Activated CD4-positive, alpha-beta T cell treated with anti-CD3 and anti-CD28 coated beads, Interleukin-2, Interleukin-4, amounts not matched to agents 100 ng/mL and 50 ng/mL, durations not matched to agents 16 hours and 8 hours (primary cell): ENCODE measurements at places on chromosomes 1 and 21.

DNA sequence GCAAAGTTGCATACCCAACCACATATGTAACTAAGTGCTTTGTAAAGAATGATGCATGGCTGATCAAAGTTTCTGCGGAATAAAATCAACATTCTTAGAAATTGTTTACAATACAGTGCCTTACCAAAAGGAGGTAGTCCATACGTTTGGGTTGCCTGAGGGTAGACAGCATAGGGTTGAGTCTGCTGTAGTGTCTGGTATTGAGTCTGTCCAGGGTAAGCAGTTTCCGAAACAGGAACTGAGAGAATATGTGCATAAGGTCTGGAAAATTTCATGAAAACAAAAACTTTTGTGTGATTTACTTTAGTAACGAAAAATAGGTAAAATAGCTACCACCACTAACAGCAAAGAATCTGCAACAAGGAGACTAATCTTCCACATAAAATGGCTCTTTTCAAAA, 53.0 kb downstream of the EYA3 start:
- no peak for DNase-seq

- no peak for DNase-seq
Measured at GRCh38 chr1:227317523-227318015, 723 bp downstream of the CDC42BPA start.

DNA sequence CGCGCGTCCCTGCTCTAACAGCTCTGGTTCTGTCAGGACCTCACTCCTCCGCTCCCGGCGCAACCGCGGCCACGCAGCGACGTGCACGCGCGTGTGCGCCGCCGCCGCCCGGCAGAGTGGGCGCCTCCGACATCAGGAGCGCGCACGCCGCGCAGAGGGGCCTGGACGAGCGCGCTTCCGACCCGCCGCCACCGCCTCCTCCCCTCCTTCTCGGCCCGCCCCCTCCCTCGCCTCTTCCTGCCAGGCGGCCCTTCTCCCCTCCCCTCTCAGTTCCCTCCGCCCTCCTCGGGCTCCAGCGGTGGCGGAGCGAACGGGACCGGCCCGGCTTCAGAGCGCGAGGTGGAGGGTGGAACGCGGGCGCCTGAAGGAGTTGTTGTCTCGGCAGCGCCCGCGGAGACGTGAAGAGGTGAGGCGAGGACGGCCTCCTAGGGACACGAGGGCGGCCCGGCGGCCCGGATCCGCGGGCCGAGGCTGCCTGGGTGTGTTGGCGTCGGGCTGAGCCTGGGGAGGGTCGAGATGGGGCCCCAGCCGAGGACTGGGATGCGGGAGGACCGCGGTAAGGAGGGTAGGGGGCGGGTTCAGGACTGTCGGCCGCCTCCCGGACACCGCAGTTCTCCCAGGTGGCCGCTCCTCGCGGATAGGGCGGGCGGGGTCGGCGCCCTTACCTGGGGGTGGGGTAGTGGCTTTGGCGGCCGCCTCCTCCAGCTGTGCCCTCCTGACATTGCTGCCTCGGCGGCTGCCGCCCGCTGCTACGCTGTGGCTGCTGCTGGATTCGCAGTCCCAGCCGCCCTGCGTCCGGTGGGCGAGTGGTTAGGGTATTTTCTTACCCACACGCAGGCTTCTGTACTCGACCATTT, at the start of gene RABGAP1L:
RABGAP1L (plus strand) TSS at position 269 of the 857 bp plus-strand sequence.
- peak; percentile 92 for DNase-seq

GRCh38 chr1:190170321-190170720, 307.3 kb downstream of the BRINP3 start:
- no peak for DNase-seq

- no peak for DNase-seq
Measured at GRCh38 chr1:230399321-230400006, 26.7 kb downstream of the PGBD5 start.

DNA sequence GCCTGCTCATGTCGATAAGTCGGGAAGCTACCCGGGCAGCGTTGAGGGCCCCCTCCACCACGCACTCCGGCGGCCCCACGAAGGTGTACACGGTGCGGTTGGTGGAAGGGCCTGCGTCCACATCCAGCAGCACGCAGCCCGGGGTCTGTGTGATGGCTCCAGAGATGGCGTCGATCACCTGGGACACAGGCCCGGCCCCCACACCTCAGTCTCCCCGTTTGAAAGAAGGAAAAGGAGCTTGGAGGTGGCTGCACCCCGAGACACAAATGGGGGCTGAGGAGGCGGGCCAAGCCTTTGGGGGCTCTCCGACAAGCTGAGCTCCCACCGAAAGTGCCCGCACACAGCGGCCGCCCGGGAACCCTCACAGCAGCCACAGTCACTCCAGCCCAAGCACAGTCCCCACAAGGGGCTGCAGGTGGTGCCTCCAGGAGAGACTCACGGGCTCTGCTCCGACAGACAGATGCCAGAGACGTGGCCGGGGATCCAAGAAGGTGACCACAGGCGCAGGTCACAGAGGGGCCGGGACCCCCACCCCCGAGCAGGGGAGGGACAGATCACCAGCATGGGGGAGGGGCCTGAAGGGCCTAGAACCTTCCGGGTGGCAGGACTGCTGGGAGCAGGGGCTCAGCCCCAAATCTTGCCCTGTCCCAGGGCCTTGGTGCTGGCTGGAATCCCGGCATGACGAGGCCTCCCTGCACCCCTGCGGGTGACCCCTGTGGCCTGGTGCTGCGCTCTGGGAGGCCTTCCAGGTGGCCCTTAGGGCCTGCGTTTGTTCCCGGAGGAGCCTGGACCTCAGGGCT, 1.0 kb downstream of the FTCD start:
- DNase-seq: no peak

DNA sequence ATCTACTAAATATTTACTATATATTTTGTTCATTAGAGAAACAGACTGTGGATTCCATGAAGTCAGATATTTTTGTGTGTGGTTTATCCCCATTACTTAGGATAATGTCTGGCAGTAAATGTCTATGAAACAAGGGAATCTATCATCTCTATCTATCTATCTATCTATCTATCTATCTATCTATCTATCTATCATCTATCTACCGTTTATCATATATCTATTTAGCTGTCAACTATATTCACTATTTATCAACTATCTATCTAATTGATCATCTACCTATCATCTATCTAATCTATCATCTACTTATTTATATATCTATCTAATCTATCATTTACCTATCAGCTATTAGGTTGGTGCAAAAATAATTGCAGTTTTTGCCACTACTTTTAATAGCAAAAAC, 255.7 kb downstream of the GRIK1 start:
- no peak for DNase-seq

- no peak for DNase-seq
Measured at GRCh38 chr1:169878498-169878897, 15.2 kb downstream of the SCYL3 start.

GRCh38 chr21:27586326-27586725, 619.4 kb upstream of the ADAMTS5 start:
- DNase-seq: no peak

DNA sequence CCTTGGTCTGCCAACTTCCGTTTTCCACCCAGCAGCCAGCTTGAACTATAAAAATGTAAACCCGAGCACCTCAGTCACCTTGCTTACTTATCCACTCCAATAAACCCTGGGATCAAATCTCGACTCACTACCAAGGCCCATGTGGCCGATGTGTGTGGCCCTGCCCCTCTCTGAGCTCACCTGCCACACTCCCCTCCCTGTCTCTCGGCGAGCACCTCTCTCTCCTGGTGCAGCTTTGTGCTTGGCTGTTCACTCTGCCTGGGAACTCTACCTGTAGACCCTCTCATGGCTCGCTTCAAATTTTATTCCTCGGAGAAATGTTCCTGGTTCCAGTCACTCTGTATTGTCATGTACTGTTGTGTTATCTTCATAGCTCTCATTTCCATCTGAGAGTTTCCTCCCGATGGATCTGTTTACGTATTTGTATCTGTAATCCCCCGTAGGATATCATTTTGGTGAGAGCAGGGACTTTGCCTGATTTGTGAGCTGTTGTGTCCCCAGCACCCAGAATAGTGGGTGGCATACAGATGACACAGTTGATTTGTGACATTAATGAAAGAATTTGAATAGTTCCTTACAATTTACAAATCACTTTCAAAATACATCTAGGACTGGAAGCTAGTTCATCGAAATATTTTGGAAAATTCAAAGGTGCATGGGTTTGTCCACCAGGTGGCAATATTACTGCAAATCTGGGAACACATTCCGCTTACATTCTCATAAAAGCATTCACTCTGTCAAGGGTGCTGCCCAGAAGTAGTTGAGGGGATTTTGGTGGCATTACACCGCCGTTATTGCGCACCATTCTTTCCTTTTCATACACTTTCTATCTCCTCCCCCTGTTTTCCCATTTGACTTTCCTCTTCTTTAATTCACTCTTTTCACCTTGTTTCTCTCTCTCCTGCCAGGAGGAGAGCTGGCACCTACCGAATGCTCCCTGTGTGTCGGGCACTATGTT, 95.3 kb downstream of the ABCA4 start:
- DNase-seq: peak; percentile 19

DNA sequence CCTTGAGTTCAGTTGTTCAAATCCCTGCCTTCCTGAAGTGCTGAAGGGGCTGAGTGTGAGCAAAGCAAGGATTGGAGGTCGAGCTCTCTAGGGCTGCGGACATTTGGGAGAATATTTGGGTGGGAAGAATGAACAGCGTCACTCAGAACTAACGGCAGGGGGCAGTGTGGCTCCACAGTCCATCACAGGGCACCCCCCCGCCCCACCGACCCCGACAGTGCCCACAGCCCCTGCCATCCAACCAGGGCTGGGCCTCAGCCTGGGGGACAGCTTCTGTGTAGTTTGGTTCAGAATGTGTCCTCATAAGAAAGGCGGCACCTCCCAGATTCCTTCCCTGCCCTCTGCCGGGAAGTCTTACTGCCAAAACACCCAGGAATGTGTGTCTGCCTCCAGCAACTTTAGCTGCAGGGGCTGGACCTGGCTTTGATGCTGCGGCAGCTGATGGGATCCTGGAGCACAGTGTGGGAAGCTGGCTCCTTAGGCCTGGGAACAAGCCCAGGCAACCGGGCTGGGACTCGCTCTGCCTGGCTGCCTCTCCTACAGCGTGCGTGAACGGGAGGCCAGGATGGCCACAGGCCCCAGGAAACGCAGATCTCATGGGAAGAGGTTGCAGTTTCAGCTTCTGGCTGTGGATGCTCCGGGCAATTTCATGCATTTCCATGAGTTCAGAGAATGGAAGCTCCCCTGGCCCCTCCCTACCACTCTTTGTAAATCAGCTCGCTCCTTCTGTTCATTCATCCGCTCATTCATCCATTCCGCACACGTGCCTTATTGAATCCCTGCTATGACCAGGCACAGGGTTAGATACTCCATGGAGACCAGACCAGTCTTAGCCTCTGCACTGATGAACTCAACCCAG, 104.9 kb upstream of the TMPRSS2 start:
- peak; percentile 14 for DNase-seq

- DNase-seq: peak; percentile 63
Measured at GRCh38 chr1:173333581-173333980, 126.5 kb upstream of the TNFSF4 start.

DNA sequence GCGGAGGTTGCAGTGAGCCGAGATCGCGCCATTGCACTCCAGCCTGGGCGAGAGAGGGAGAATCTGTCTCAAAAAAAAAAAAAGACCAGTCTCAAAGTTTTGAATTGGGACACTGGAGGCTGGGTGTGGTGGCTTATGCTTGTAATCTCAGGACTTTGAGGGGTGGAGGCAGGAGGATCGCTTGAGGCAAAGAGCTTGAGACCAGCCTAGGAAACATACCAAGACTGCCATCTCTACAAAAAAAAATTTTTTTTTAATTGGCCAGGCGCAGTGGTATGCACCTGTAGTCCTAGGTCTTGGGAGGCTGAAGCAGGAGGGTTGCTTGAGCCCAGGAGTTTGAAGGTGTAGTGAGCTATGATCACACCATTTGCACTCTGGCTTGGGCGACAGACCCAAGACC, 3.9 kb downstream of the ZBTB8B start:
- no peak for DNase-seq

DNA sequence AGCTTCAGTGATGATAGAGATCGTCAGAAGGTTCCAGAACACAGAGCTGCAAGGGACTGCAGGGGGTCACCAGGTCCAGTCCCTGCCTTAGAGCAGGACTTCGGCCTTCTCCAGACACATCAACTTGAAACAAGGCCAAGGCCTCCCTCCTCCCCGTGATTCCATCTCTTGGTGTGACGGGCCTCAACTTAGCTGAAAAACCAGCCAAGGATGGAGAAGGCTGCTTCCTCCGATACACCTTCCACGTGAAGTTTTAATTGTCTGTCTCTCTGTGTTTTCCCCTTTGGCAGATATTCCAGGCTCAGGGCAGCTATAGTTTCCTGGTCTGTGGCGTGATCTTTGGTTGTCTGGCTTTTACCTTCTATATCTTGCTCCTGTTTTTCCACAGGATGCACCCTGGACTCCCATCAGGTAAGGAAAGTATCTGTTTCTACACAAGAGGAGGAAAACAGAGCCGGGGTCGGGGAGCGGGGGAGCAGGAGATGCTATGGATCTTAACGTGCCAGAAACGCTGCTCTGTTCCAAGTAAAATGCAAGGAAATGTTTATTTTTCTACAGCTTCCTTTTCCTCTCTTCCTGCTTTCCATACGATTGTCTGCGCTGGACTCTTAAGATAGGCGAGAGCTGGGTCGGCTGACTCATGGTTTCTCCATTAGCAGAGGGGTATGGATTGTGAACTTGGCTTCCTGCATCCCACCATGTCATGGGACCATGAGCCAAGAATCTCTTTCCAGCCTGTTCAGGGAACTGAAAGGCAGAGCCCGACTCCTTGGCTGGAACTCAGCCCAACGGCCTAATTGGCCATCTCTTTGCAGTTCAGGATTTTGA, 32.8 kb downstream of the ELK4 start:
- no peak for DNase-seq
